Cerebellum (tissue), 4 donors: ENCODE measurements at places on chromosomes 2 and 18.

DNA sequence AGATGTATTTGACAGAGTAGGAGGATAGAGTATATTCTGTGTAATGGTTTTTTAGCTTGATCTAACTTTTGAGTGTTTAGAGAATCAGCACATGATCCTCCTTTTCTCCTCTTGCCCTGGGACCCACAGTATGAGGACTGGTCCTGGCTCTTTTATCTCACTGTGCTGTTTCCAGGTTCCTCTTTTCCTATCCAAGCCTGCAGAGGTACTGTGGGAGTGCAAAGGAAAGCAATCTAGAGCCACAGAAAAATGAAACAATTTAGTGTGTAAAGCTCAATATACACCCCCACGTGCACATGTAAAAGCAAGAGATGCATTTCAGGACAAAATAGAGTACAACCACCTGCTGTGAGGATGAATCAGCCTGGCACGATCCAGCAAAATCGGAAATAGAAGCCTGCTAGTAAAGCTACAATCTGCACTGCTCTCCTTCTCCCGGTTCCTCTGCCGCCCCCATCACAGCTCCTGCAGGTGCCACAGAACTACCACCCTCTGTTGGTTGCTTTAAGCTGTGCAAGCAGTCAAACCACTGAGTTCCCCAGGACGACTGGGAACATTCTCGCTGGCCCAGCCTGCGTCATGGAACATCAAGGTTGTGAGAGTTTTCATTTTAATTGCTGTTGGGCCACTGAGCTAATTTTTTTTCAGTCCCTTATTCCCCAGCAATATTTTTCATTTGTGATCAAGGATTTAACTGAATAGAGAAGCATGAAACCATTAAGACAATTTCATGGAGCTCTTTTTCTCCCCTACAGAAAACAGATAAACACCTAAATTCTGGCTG lies 47.8 kb upstream of the MAPRE3 start:
- peak; percentile 91 for DNase-seq

DNA sequence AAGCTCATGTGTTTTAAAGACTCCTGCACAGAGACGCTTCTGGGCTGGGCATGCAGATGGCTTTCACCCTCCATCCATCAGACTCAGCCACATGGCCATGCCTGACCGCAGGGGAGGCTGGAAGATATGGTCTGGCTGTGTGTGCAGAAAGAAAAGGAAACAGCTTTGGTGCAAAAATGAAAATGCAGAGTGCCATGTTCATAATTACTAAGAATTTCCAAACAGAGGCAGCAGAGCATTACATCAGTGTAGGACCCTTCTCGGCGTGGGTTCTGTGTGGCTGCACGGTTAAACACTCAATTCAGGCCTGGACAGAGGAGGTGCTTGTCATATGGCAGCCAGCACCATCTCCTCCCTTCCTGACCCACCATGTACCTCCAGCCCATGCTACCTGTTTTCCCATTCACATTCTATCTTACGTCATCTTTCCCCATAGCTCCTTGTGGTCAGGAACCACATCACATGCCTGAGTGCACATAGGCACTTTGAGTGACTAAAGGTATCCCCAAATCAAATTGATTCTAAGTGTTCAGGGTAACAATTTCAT lies 200.3 kb upstream of the ID2 start:
- DNase-seq = no peak

- no peak for DNase-seq
Observed at GRCh38 chr2:187187519-187187918, 260.5 kb downstream of the CALCRL start.

DNA sequence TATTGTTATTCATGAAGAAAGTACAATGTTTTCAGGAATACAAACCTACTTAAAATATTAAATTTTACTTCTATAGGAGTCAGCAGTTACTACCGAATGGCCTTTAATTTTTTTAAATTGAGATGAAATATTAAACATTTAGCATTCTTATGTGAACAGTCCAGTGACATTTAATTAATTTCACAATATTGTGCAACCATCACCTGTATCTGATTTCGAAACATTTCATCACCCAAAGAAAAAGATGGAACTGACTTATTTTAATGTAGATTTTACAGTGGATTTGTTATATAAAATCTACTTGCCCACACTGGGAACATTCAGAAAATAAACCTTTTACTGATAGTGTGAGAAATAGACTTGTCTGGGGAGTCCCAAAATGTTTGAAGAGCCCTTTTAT lies 585.2 kb upstream of the LINC00305 start:
- no peak for DNase-seq

GRCh38 chr2:212330263-212330662 lies 208.3 kb downstream of the ERBB4 start:
- DNase-seq = no peak

DNA sequence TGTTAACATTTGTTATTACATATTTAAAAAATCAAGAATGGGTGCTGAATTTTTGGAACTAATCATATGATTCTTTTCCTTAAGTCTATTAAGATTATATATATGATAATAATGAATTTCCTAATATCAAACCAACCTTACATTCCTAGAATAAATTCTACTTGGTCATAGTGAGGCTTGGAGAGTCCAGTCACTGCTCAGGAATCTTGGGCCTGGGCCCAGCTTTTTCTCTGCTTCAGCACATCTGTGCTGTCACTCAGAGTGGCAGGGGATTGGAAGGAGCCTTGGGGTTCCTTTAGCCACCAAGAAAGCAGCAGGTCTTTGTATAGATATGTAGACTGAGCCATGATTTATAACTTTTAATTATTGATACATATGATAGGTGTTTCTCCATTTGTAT lies 19.9 kb upstream of the ZAP70 start:
- DNase-seq = no peak

DNA sequence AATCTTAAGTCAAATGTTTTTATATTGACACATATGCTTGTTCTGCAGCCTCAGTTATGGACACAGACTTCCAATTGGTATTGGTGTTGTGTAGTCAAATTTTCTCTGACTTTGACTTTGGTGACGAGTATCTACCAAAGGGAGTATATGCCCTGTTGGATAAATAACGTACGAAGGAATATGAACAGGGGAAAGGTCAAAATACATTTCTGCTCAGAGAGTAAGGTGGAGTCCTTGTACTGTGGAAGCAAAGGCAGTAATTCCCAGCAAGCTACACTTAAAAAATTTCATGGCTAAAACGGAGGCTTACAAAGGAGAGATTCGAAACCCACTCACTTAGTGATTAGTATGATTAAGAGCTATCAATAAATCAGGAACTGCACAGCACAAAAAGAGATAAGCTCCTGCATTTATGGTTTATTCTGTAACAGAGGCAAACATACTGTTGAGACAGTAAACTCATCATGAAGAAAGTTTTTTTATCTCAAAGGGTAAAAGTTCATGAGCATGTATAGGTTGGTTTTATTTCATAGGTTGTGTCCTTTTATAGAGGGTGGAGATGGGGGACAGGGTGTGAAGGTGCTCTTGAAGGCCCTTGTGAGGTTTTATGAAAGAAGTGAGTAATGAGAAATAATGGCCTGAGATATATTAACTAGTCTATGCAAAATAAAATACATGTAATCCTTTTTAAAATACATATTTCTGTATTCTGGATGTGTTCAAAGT lies 142.7 kb downstream of the CD226 start:
- no peak for DNase-seq

DNA sequence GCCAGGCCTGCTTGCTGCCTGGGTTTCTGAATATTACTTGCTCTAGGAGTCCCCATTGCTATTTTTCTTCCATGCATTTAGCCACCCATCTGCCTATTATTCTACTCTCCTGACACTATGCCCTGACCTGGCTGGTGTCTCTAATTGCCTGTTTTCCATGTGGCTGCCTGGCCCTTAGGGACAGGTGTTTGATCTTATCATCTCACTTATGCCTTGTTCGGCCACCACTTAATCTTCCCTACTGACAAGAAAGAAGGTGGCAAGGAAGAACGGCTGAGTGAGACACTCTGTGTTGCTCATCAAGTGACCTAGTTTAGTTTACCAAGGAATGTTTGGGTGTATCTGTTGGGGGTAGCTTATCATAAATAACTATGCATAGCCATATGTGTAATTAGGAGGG lies 50.4 kb upstream of the RAPH1 start:
- no peak for DNase-seq

- peak; percentile 23 for DNase-seq
Observed at GRCh38 chr18:10526561-10526949, 728 bp downstream of the NAPG start.

DNA sequence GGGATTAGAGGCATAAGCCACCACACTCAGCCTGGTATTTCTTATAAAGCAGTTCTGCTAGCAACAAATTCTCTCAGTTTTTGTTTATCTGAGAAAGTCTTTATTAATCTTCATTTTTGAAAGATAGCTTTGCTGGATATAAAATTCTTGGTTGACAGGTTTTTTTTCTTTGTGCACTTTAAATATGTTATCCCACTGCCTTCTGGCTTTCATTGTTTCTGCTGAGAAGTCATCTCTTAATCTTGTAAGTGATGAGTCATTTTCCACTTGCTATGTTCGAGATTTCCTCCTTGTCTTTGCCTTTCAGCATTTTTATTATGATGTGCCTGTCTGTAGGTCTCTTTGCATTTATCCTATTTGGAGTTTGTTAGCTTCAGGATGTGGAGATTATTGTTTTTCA lies 5.9 kb upstream of the ELAC1 start:
- no peak for DNase-seq

- DNase-seq = no peak
Observed at GRCh38 chr2:127052057-127052770, 54.7 kb downstream of the BIN1 start.

DNA sequence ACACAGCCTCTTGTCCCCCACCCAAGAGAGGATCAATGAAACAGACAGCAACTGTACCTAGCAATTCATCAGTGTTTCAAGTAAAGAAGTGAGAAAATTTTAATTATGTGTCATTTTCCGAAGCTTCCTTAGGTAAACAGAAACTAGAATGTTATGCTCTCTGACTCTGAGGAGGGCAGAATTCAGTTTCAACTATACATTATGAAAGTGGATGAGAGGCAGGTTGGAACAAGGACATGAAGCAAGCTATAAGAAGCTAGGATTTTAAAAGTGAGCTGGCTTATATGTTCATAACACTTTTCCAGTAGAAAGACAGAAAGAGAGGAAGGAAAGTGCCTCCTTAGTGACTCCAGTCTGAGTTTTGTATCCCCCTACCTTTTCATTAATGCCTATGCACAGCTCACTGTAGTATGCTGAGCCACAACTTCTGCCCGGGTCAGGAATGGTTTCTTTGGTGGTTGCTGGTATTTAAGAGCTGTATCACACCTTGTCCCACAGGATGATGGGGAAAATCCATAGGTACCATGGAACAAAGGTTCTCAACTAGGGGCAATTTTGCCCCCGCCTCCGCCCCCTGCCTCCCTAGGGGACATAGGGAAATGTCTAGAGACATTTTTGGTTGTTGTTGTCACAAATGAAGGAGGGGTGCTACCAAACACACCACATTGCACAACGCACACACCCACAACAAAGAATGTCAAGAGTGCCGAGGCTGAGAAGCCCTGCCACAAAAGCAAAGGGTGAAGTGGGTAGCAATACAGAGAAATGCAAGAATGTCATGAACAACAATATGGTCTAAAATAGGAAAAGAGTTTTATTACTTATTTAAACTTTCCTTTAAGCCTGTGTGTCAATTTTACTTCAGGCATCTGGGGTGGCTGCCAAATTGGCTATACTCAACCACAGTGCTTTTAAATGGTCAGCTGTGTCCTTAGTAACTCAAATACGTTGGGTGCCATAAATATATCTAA lies 161.0 kb upstream of the ZFP36L2 start:
- no peak for DNase-seq

DNA sequence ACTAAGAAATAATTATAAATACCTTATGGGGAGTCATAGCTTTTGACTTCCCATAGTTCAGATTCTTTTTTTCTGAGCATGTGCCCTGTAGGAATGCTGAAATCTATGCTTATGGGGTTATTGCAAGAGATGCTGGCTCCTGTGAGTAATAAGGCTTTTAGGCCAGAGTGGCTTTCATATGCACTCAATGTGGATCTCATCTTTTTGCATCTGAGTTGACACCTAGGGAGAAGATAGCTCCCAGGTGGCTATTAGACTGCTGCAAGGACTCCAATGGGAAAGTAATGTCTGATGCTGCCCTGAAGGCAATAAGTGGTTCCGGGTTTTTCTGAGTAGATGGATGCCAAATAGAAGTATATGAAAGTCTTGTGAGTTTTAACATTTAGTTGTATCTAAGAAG lies 21.0 kb downstream of the DNAH6 start:
- DNase-seq = no peak

GRCh38 chr2:208280933-208281332 lies 14.9 kb downstream of the PIKFYVE start:
- no peak for DNase-seq
